RKO (cell line): ENCODE measurements at places on chromosomes 2 and 18.

DNA sequence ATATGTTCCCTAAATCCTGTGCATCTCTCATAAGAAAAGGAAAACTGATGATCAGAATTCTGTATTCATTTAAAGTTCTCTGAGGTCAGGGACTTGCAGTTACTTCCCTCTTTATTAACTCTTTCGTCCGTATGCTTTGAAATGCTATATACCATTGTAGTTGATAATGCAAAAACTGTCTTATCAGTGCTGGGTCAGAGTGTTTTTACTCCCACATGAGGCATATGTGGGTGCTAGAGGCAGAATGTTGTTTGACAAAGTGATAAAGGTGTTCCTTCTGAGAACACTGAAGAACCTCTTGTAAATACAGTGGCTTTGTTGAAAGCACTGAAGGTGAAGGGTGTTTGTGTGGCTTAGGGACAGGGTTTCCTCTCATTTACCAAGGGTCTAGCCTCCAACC is 136.5 kb upstream of the NFATC1 start:
- DNase-seq, result no peak

GRCh38 chr18:64180171-64180570 is 31.3 kb upstream of the LINC00305 start:
- DNase-seq, result no peak

GRCh38 chr2:73708527-73708926 is 28.6 kb downstream of the TPRKB start:
- no peak for DNase-seq

DNA sequence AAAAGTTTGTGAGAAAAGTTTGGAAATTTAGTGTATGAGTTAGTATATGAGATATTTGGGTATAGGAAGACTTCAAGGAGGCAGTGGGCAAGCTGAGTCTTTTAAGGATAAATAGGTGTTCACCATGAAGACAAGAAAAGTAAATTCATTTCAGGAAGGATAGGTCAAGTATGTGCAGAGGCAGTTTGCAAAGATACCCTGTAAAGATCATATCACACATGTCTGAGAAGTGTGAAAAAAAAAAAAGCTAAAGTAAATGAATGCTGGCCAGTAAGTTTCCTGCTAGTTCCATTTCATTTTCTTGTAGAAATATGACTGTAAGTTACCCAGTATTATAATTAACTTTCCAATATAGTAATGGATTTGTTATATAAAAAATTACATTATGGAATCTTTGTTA is 131.0 kb downstream of the PHLPP1 start:
- DNase-seq, result no peak

DNA sequence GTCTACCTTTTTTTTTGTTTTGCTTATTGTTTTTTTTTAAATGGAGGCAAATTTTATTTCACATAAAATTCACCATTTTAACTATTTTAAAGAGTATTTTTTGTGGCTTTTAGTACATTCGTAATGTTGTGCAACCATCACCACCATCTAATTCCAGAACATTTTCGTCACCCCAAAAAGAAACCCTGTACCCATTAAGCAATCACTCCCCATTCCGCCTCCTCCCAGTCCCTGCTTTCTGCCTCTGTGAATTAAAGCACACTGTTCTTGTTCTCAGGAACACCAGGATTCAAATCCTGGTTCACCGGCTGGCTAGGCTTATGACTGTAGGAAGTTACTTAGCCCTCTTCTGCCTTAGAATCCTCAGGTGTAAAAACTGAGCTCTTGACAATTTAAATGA is 36.9 kb upstream of the EPAS1 start:
- no peak for DNase-seq

- DNase-seq, result no peak
Measured at GRCh38 chr2:18422432-18423165, 137.9 kb downstream of the RDH14 start.

DNA sequence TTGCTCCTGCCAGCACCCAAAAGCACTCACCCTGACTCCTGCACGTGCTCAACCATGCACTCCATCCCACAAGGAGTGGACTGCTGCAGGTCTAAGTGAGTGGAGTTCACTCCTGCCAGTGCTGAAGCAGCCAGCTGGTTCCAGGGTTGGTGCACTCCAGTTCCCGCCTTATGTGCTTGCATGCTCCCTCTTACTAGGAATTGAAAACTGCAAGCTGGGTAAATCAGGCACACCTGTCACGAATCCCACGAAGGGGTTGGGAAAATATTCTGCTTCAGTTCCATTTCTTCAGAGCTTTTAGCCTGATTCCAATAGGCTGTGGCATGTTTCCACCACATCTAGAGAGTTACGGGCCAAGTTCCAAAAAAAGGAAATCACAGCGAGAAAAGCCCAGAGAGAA is 1365.5 kb upstream of the CHAC2 start:
- no peak for DNase-seq

DNA sequence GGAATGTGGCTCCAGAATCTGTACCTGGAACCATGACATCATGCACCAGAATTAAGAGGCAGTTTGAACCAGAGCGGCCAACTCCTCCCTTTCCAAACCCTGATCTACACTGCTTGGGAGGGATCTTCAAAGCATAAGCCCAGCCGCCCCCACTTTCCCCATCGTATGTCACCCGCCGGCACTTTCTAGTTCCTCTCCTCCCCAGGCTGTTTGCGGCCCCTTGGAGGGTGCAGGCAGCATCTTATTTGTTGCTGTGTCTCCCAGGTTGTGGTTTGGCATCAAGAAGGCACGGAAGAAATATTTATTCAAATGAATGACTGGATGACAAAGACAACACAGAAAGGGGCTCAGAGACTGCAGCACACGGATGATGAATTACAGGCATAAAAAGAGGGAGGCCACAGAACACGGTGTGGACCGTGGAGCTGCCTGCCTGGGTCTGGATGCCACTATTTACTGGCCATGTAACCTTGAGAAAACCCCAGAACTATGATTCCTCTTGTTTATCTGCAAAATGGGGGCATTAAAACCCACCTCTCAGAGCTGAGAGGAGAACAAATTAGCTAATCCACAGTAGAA is 305.8 kb downstream of the EIPR1 start:
- DNase-seq, result no peak

DNA sequence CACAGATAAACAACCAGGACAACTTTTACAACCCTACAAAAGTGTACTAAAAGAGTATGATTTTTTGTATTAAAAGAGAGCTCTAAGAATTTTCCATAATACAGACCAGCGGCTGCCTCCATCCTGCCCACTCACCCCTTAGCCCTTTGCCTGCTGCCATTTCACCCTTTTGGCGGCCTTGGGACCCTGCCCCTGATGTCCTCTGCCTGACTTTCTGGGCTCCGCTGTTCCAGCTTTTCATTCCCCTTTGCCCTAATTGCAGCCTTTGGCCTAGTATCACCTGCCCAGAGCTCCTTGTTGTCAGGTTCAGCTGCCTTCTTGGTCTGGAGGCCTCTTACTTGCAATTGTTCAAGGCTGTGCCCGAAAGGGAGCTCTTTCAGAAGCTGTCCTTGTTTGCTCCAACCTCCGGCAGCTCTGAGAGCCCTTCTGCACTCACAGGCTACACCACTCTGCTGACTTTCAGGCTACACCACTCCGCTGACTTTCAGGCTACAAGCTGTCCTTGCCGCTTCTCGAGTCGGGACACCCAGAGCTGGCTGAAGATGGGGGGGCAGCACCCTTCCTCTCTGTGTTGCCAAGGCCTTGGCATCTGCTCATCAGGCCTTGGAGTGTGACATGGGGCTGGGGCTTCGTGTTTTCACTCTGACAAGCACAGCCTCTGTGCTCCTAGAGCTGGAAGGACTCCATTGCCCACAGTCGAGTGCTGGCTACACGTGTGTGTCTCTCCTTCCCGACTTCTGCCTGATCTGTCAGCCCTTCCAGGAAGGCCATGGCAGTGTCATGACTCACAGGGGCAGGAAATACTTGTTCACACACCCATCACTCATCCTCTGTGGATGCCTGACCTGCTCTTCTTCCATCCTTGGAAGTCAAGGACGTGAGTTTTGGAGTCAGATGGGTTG is 43.1 kb upstream of the HDAC4 start:
- peak; percentile 26 for DNase-seq

DNA sequence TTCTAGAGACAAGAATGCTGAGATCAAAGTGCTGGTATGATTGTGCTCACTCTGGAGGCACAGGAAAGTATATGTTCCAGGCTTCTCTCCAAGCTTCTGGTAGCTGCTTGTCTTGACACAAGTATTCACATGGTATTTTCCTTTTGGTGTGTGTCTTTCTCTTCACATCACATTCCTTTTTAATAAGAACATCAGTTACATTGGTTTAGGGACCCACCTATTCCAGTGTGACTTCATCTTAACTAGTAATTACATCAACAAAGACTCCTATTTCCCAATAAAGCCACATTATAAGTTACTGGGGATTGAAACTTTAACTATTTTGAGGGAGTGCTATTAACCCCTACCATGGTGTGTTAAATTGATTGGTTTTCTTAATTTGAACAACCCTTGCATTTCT is 119.1 kb downstream of the FSIP2 start:
- no peak for DNase-seq

DNA sequence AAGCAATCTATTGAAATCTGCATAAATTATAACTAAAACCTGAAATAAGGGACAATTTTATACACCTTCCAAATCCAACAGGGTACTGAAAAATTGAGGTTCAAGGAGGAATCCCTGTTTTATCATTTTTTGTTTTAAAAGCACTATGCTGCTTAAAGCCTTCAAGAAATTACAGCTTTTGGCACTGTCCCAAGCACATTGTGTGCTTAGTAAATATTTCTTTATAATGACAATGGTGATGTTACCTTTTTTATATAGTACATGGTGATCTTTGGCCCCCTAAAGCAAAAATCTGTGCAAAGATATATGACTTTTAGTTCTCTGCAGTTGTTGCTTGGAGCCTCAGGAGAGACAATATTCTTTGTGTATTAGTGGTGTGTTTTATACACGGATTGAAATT is 71.6 kb upstream of the EFEMP1 start:
- no peak for DNase-seq
